ENCODE measurements at places on chromosomes 1 and 21.

GRCh38 chr1:232511172-232511571 lies 118.8 kb downstream of the SIPA1L2 start:
- DNase-seq, result no peak

- DNase-seq, result no peak
Measured at GRCh38 chr21:44984792-44985440, 45.1 kb downstream of the SLX9 start.

GRCh38 chr1:236401698-236402097 lies 7.6 kb downstream of the EDARADD start:
- DNase-seq, result no peak

DNA sequence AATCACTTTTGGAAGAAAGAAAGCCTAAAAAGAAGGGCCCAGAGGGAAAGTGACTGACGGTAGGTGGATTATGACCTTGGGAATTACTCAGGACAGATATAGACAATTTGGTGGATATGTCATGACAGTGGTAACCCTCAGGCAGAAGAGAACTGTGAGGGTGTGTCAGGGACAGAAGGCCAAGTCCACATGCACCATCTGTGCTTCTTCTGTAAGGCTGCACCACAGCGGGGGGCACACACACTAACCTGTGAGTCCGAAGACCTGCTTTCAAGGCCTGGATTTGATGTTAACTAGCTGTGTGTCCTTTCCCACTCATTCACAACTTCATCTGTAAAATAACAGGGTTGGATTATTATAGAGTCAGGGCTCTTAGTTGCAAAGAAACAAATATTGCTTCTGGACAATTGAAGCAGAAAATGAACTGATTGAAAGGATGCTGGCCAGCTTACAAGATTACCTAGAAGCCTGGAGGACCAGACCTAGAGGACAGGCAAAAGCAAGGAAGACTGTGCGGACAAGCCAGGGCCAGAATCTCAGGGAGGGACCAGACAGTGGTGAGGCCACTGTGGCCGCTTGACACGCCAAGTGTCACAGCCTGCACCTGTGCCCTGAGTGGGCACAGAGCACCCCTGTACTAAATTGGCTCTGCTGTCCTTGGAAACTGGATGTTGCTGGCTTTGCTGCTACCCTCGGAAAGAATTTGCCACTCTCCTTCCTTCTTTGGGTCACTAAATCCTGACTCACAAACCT lies 34.7 kb upstream of the USP24 start:
- DNase-seq, result no peak
